Activated CD8-positive, alpha-beta memory T cell treated with anti-CD3 and anti-CD28 coated beads, Interleukin-2, amount 50 U/mL, for 4 hours (primary cell): ENCODE measurements at places on chromosomes 16 and 17.

GRCh38 chr17:82977606-82978005 lies 101.8 kb upstream of the METRNL start:
- DNase-seq: no peak

DNA sequence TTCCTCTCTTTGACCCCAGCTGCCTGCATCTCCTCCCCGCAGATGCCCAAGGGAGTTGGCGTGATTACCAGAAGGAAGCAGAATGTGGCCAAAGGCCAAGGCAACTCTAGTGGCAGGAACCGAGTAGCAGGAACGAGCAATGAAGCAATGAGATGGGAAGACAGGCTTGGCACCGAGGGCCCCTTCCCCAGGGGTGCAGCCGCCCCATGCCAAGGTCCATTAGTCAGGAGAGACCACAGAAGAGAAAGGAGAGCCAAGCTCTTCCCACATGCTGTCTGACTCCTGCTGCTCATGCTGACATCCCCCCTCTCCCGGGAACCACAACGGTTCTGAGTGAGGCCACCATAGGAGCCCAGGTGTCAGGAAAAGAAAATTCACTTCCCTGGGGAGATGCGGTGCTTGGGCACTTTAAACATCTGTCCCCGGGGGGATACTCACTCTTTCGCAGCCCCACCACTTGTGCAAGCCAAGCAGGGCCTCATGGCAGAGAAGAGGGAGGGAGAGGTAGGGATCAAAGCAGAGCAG lies 67.4 kb downstream of the MYO18A start:
- DNase-seq: no peak

DNA sequence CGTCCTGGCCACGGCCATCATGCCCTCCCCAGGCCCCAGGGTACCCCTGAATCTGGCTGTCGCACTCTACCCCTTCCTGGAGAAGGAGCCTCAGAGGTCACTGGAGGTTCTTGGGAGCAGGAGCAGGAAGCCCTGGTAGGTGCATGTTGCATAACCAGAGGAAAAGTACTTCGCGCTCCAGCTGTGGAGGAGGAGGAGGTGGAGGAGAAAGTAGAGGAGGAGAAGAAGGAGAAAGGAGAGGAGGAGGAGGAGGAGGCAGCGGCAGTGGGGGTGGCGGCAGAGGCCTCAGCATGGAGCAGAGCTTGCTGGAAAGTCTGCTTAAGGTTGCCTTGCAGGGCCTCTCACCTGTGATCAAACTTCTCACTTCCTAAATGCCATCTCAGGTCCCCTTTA lies 61.8 kb downstream of the BAIAP2 start:
- DNase-seq: no peak

DNA sequence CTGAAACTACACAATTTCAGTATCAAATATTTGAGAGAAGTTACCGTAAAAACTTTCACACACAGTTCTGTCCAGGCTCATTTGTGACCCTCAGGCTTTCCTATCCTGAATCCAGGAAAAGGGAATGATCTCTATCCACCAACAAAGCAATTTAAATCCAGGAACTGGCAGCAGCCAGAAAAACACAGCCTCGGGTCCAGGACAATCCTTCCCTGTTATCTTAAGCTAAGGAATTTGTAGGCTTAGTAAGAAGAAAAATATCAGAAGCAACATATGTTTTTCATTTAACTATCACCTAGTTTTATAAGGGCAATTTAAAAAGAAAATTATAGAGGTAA lies 47.1 kb downstream of the TEX2 start:
- no peak for DNase-seq

- peak; percentile 98 for DNase-seq
These were observed at the start of gene ANKFY1 for GRCh38 chr17:4263282-4264215. Gene ANKFY1 (minus strand): TSS chr17:4263979. CDS start chr17:4263941, 38 bp downstream.

DNA sequence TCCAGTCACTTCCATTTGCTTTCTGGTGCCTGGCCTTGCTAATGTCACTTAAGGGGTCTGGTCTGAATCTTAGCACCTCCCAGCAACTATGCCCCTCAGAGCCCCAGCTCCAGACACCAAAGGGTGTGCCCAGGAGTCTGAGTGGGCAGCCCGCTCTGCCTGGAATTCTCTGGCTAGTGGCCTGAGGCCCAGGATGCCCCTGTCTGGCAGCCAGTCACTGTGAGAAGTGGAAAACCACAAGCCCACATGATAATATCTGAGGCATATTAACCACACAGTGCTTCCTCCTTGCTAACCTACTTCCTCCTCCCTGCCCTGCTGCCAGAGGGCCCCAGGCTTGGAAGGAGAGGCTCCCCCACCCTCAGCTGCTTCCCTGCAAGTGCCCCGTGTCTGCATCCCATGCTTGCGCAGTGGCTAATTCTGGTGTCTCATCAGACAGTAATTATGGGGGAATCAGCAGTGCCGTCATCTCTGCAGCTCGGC lies 14.0 kb downstream of the SRCIN1 start:
- DNase-seq: no peak

- DNase-seq: no peak
These were observed 671.2 kb downstream of the CDH8 start for GRCh38 chr16:61364990-61365389.

DNA sequence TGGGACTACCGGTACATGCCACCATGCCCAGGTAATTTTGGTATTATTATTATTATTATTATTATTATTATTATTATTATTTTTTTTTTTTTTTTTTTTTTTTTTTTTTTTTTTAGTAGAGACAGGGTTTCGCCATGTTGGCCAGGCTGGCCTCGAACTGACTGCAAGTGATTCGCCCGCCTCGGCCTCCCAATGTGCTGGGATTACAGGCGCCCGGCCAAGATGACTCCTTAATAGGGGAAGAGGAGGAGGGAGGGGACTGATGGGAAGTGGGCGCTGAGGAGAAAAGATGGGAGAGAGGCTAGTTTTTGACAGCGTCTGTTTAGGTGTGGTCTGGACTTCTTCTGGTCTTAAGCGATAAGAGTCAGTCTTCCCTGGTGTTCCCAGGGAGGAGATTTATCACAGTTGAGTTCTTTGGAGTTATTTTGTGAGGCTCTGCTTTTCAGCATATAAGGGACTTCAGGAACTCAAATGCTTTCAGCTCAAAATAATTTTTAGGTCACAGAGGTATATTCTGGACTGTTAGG lies 34.4 kb upstream of the SLC5A10 start:
- DNase-seq: no peak

- DNase-seq: no peak
These were observed 12.0 kb downstream of the PGS1 start for GRCh38 chr17:78390241-78391050.

GRCh38 chr17:81305051-81305630 lies 10.0 kb upstream of the SLC38A10 start:
- DNase-seq: no peak

GRCh38 chr16:774086-775001 lies 13.8 kb downstream of the MSLN start:
- no peak for DNase-seq

GRCh38 chr17:74182041-74182723 lies 21.3 kb upstream of the RPL38 start:
- DNase-seq: no peak

GRCh38 chr16:3637371-3637923 lies 17.0 kb upstream of the DNASE1 start:
- no peak for DNase-seq
